Iris pigment epithelial cell (primary cell): ENCODE measurements at places on chromosomes 6 and 20.

GRCh38 chr6:53312355-53312754 lies 36.4 kb downstream of the ELOVL5 start:
- DNase-seq, result no peak

- peak; percentile 69 for DNase-seq
Measured at GRCh38 chr6:18585032-18585573, 198.0 kb downstream of the RNF144B start.

DNA sequence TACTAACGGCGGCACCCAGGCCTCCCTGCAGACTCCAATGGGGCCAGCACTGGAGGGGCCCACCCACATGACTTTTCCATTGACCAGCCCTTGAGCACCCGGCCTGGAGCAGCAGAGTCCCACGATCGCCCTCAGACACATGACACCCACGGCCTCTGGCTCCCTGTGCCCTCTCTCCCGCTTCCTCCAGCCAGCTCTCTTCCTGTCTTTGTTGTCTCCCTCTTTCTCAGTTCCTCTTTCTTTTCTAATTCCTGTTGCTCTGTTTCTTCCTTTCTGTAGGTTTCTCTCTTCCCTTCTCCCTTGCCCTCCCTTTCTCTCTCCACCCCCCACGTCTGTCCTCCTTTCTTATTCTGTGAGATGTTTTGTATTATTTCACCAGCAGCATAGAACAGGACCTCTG lies 26.1 kb upstream of the FANCE start:
- DNase-seq, result no peak

DNA sequence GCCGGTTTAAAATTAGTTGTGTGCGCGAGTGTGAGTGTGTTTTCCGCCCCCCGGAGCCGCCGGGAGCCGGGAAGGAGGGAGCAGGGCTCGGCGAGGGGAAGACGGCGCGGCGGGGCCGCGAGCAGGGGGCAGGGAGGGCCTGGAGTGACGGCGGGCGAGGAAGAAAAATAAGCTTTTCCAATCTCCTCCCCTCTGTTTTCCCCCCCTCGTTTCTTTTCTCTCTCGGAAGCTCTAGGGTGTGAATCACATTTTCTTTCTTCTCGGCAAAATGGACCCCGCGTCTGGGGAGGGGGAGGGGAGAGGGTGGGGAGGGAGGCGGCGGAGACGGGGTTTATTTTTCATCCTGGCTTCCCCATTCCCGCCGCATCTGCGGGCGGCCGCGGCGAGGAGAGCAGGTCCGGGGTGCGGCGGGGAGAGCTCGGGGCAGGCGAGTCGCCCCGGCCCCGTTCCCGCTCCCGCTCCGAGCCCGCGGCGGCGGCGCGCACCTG lies 881 bp downstream of the BICRAL start:
- peak; percentile 90 for DNase-seq

GRCh38 chr6:34671801-34672656 lies 24.5 kb downstream of the ILRUN start:
- peak; percentile 64 for DNase-seq

- DNase-seq, result peak; percentile 22
Measured at GRCh38 chr6:138560130-138560860, 61.0 kb upstream of the NHSL1 start.

- DNase-seq, result peak; percentile 41
Measured at GRCh38 chr6:157954150-157955117, 27.2 kb upstream of the SYNJ2 start.

DNA sequence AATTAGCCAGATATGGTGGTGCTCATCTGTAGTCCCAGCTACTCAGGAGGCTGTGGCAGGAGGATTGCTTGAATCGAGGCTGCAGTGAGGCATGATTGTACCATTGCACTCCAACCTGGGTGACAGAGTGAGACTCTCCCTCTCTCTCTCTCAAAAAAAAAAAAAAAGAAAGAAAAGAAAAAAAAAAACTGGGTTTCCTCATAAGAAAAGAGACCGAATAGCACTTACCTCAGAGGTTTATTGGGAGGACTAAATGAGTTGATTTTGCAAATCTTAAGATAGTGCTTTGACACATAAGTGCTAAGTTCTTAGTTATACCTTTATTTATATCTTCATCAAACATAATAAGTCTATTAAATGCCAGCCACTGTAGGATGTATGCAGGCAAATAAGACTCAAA lies 6.3 kb downstream of the VWA7 start:
- no peak for DNase-seq

- DNase-seq, result no peak
Measured at GRCh38 chr6:1970151-1970561, 275.2 kb downstream of the GMDS start.

DNA sequence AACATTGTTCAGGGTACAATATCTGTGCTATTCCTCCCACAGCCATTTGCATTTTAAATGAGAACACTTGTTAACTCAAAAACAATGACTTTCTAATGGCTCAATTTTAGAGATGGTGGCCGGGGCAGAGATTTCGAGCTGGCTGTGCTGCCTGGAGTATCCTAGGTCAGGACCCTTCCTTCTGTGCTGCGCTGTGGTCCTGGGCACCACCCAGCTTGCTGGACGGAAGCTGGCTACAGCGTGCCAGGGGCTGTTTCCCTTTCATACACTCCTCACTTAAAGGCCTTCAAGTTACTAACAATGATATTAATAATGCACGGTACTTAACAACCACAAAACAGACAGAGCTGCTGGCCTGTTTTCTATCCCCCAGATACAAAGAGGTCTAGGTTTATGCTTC lies 194.4 kb upstream of the CST7 start:
- no peak for DNase-seq

GRCh38 chr20:11246251-11246775 lies 572.5 kb upstream of the JAG1 start:
- DNase-seq, result no peak

DNA sequence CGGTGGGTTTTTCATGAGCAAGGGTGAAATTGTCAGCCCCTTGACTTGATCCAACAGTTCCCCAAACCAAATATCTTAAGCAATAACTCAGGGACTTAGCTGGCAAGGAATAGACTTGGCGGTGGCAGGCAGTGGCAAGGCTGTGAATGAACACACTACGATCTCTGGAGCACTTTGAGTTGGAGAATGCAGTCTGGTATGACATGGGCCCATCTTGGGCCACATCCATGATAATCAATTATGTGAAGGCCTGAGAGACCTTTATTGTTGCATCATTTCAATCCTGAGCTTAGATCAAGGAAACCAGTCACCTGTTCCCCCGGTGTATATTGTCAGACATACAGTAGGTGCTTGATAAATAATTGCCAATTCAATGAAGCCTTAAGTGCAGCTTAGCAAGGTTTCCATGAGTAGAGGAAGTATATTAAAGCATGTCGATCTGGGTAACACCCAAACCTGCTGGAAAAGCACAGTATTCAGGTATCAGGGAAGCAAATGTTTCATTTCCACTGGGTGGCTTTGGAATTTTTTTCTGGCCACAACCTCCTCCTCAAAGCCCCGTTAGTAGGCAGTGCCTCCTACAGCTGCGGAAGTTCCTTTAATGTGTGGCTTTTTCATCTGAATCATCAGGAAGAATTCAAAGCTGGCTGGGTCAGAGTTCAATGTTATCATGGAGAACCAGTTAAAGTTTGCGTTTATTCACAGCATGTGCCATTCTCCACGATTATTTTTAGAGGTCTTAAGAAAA lies 10.2 kb downstream of the CASS4 start:
- peak; percentile 81 for DNase-seq

DNA sequence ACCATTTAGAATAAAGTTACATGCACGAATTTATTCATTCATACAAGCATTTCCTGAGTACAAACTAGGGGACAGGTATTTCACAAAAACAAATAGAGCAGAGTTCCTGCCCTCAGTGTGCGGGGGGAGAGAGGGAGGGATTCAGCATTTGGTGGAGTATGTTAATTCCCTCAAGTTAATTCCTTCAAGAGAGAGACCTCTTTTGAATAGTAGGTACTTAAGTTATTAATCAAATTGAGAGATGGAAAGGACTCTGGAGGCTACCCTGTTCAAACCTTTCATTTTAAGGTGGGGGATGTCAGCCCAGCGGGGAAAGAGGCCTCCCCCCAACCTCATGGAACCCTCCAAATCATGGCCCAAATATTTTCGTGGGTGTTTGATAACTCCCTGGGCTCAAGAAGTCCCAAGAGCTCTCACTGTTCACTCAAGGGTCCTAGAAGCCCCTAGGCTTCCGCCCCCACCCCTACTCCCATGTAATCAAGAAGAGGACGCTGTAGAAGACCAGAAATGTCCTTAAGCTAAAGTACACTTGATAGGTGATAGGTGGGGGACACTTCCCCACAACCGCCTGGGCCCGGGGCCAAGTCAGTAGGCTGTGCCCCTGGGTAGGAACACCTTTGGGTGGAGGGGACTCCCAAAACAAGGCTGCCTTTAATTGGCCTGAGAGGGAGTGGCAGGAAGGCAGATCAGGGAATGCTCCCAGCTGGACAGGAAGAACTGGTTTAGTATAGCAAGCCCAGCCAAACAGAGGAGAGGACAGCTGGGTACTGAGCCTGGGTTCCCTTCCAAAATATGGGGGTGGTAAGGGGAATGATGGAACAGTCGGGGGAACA lies 2.9 kb downstream of the SDC4 start:
- DNase-seq, result no peak

GRCh38 chr20:20211274-20211987 lies 156.5 kb upstream of the INSM1 start:
- no peak for DNase-seq

- DNase-seq, result no peak
Measured at GRCh38 chr6:127514179-127514772, 4.9 kb downstream of the MTCL3 start.

DNA sequence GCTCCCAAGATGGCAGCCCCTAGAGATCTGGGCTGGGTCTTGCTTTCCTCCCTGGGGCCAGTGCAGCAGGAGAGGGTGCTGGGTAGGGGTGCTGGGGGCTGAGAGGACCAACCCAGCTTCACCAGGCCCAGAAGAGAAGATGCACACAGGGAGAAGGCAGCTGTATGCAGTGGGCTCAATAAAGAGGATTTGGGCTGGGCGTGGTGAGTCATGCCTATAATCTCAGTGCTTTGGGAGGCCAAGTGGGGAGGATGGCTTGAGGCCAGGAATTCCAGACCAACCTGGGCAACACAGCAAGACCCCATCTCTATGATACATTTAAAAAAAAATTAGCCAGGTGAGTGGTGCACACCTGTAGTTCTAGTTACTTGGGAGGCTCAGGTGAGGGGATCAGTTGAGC lies 25.7 kb upstream of the EMILIN3 start:
- DNase-seq, result no peak

GRCh38 chr6:106670236-106670635 lies 40.9 kb downstream of the QRSL1 start:
- DNase-seq, result no peak

GRCh38 chr6:114090626-114091025 lies 119.7 kb upstream of the HDAC2 start:
- no peak for DNase-seq

DNA sequence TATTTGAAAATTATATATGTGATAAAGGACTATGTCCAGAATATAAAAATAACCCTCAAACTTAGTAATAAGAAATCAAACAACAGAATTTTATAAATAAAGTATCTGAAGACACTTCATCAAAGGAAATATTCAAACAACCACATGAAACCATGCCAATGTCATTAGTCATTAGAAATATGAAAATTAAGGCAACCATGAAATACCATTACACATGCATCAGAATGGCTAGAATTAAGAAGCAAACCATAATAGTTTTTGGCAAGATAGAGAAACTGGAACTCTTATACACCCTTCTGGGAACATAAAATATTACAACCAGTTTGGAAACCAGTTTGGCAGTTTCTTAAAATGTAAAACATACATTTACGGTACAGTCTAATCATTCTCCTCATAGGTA lies 137.2 kb upstream of the ADGRB3 start:
- peak; percentile 25 for DNase-seq

- DNase-seq, result no peak
Measured at GRCh38 chr20:62666736-62667529, 24.6 kb downstream of the SLCO4A1 start.

- no peak for DNase-seq
Measured at GRCh38 chr20:58719971-58720371, 27.4 kb downstream of the NPEPL1 start.

GRCh38 chr6:107786709-107787588 lies 37.2 kb downstream of the SCML4 start:
- DNase-seq, result no peak

DNA sequence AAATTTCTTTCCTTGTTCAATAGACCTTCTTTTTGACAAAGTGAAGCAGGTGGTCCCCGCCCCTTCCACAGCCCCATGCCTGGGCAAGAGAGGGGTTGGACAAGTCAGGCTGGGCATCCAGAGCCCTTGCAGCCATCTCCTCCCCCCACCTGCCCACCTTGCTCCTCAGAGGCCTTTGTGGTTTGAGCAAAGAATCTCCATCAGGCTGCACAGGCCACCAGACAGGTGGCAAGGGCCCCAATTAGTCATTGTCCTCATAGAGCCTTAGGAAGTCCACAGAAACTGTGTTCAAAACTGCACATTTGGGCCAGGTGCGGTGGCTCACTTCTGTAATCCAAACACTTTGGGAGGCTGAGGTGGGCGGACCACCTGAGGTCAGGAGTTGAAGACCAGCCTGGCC lies 1.5 kb upstream of the MAPK13 start:
- DNase-seq, result no peak

DNA sequence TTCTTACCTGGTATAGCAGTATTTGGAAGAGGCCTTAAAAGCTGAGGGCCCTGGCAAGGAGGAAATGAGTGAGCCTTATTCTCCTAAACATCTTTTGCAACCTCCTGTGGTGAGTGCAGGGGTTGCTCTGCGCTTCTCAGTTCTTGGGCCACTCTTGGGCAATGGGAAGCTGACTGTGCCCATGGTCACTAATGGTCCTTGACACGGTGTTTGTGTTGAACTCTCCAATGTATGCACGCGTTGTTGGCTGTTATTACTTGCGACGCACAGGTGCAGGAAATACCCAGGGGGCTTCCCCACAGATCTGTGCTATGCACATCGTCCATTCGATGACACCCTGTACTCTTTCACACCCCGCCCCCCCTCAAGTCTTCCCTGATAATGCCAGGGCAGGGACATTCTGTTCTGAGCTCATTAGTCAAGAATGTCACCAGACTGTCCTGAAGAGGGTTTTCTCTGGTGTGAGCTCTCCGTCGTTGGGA lies 79.7 kb downstream of the EDN1 start:
- DNase-seq, result no peak

- DNase-seq, result no peak
Measured at GRCh38 chr20:53262365-53262764, 290.2 kb downstream of the TSHZ2 start.

GRCh38 chr6:133978896-133979240 lies 25.8 kb downstream of the TBPL1 start:
- no peak for DNase-seq
